ENCODE measurements at places on chromosomes 1 and 21. TPM values are rescaled to one million over a fixed set of nuclear protein-coding genes. Genes with fewer than 3 reads are reported as not detected.

LCE2C gene
- not detected for total RNA-seq

KCNC4 gene
- total RNA-seq, result 4.2 TPM

TIE1 gene
- 23.6 TPM for total RNA-seq

EFNA1 gene
- 41.4 TPM for total RNA-seq

PIGC gene
- total RNA-seq, result 15.8 TPM

ARHGEF10L gene
- 49.3 TPM for total RNA-seq

CD52 gene
- total RNA-seq, result 5.8 TPM

KRTAP11-1 gene
- total RNA-seq, result not detected

SFN gene
- 0.51 TPM for total RNA-seq

TFF2 gene
- total RNA-seq, result not detected

ECM1 gene
- total RNA-seq, result 28.6 TPM

PGLYRP4 gene
- not detected for total RNA-seq

TAL1 gene
- total RNA-seq, result 3.1 TPM

ZFYVE9 gene
- 15.8 TPM for total RNA-seq

TMCC2 gene
- total RNA-seq, result 11.9 TPM

CCDC24 gene
- 2.0 TPM for total RNA-seq

ZC3H11A gene
- total RNA-seq, result 56.0 TPM

GRCh38 chr1:24036088-24036487 lies 56.0 kb upstream of the SRSF10 start:
- H3K36me3 ChIP-seq, result no peaks in the 10 kb centered on the region
- H3K4me1 ChIP-seq, result no peaks in the 10 kb centered on the region
- H3K4me3 ChIP-seq, result no peak overlapping the region
- H3K27me3 ChIP-seq, result no peaks in the 10 kb centered on the region
- no peak overlapping the region for H3K27ac ChIP-seq
- no peak for DNase-seq

- no peaks in the 10 kb centered on the region for H3K4me1 ChIP-seq
- H3K36me3 ChIP-seq, result no peaks in the 10 kb centered on the region
- no peak overlapping the region for H3K27ac ChIP-seq
- no peak for DNase-seq
These were observed 9.6 kb downstream of the GSTM2 start for GRCh38 chr1:109677459-109677858.

DNA sequence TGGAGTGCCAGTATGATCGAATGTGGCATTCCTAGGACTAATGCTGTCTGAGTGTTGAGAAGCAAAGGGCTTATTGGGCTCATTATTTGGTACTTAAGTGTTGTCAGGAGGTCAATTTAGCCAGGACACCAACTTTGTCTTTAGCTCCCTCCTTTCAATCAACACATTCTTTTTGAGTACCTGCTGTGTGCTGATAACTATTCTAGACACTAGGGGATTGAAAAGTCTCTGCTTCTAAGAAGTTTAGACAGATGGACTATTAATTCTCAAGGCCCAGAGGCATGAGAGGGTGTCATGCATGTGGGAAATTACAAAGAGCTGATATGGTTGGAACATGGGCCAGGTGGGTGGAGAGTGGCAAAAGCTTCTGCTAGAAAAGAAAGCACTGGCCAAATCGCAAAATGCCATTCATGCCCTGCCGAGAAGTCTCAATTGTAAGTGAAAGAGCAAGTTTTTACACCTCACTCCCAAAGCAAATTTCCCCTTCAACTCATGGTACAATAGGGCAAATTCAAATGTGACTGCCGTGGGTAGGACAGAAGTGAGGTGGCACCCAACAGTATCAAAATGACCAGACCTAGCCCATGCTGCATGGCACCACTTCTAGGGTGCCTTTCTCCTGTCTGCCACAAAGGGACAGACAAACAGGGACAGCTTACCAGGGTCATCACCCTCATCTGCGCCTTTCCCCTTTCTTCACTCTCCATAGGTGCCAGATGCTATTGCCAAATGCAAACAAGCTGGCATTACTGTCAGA lies 53.6 kb upstream of the LAX1 start:
- no peak overlapping the region for H3K27ac ChIP-seq
- no peak for DNase-seq
- H3K36me3 ChIP-seq, result peaks cover 81% of the 10 kb centered on the region
- H3K27me3 ChIP-seq, result no peaks in the 10 kb centered on the region
- no peaks in the 10 kb centered on the region for H3K4me1 ChIP-seq

DNA sequence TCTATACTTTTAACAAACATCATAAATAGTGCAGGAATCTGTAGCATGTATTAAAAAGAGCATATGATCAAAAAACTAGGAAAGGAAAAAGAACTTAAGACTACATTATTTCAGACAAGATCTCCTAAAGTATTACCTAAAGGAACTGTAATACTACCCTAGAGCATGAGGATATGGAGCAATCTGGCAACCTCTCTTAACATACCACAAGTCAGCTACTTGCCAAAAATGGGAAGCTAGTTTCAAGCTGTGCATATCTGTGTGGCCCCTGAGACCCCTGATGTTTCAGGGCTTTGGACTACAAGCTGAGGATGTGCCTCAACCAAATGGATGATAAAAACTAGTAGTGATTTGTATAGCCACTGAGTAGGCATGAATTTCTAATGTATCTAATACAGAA lies 525.6 kb downstream of the PTBP2 start:
- H3K4me3 ChIP-seq, result no peak overlapping the region
- no peak overlapping the region for H3K27ac ChIP-seq
- H3K27me3 ChIP-seq, result no peaks in the 10 kb centered on the region
- no peak for DNase-seq

GRCh38 chr1:58650141-58650540 lies 49.7 kb downstream of the MYSM1 start:
- H3K4me3 ChIP-seq, result no peak overlapping the region
- no peaks in the 10 kb centered on the region for H3K4me1 ChIP-seq
- H3K36me3 ChIP-seq, result no peaks in the 10 kb centered on the region

- DNase-seq, result no peak
- no peaks in the 10 kb centered on the region for H3K4me1 ChIP-seq
- H3K27ac ChIP-seq, result no peak overlapping the region
- no peaks in the 10 kb centered on the region for H3K27me3 ChIP-seq
- no peak overlapping the region for H3K4me3 ChIP-seq
- no peaks in the 10 kb centered on the region for H3K36me3 ChIP-seq
These were observed 10.8 kb downstream of the INAVA start for GRCh38 chr1:200905411-200906052.

DNA sequence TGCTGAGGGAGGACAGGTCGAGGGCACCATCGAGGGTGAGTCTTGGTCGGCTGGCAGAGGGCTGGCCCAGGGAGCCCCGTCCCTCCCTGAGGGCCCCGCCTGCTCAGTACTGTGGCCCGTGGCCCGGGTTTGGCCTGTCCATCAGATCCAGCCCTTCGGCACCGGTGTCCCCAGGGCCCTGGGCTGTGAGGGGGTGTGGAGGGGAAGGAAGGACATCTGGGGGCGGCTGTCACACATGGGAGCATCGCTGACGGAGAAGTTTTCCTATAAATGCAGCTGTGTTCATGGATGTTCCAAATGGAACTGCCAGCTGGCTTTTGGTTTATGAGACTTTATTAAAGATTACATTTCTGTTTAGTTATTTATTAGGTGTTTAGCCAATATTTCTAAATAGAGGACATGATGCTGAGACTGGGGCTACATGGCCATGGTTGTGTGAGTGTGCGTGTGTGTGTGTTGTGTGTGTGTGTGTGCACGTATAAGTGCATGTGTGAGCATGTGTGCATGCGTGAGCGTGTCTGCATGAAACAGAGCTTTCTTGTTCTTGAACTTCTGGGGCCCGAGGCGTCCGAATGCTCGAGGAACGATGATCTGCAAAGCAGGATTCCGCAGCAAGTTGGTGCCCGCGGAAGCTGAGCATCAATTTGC lies 54.3 kb downstream of the SLX9 start:
- no peak overlapping the region for H3K27ac ChIP-seq
- no peaks in the 10 kb centered on the region for H3K4me1 ChIP-seq
- H3K27me3 ChIP-seq, result no peaks in the 10 kb centered on the region
- no peaks in the 10 kb centered on the region for H3K36me3 ChIP-seq
- no peak for DNase-seq

DNA sequence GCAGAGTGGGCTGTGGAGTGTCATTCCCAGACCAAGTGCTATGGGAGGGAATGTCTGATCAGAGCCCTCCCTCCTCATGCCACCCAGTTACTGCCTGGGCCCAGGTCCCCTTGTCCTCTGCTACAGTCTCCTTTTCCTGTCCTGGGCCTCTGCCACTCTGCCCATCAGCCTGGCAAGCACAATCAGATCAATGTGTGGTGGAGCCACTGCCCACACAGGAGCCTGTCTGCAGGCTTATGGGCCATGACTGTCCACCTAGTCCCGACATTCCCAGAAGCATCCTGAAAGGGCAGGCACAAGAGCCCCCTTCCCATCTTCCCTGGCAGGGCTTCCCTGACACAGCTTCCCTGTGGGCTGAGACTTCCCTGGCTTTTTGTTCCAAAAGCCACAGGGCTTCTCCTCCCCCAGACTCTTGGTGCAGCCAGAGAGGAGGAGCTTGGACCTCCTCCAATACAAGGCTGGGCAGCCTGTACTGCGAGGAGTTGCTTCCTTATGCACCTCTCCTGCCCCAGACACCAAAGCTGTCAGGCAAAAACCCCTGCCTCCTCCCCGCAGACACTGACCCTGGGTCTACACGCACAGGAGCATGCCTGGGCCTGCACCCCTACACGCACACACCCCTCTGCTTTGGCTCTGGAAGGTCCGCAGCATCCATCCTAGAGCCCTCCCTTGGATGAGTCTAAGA lies 29.2 kb upstream of the CNTN2 start:
- no peak overlapping the region for H3K27ac ChIP-seq
- H3K27me3 ChIP-seq, result no peaks in the 10 kb centered on the region
- H3K4me3 ChIP-seq, result no peak overlapping the region

GRCh38 chr21:16154951-16155635 lies 425.3 kb downstream of the USP25 start:
- H3K36me3 ChIP-seq, result no peaks in the 10 kb centered on the region
- H3K27me3 ChIP-seq, result no peaks in the 10 kb centered on the region
- H3K4me1 ChIP-seq, result no peaks in the 10 kb centered on the region
- no peak overlapping the region for H3K4me3 ChIP-seq
- no peak for DNase-seq

GRCh38 chr1:115450501-115451040 lies 112.5 kb upstream of the NGF start:
- H3K36me3 ChIP-seq, result no peaks in the 10 kb centered on the region
- H3K27ac ChIP-seq, result no peak overlapping the region
- no peak overlapping the region for H3K4me3 ChIP-seq
- H3K27me3 ChIP-seq, result no peaks in the 10 kb centered on the region

DNA sequence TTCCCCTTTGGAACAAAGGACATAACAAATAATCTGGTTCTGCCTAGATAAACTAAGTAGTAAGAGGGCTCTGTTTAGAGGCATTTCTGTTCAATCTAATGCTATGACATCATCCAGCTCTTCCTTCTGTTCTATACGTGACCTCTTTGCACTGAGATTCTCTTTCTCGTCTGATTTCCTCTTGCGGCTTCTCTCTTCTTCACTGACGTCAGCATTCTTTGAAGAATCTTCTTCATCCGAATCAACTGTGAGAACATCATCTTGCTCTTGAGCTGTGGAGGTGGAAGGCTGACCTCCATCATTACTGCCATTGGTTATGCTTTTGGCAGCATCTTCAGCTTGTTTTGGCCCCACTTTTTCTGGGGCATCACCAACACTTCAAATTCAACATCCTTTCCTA lies 130.4 kb downstream of the HS2ST1 start:
- DNase-seq, result no peak
- no peak overlapping the region for H3K4me3 ChIP-seq
- H3K27ac ChIP-seq, result no peak overlapping the region
- H3K27me3 ChIP-seq, result no peaks in the 10 kb centered on the region

DNA sequence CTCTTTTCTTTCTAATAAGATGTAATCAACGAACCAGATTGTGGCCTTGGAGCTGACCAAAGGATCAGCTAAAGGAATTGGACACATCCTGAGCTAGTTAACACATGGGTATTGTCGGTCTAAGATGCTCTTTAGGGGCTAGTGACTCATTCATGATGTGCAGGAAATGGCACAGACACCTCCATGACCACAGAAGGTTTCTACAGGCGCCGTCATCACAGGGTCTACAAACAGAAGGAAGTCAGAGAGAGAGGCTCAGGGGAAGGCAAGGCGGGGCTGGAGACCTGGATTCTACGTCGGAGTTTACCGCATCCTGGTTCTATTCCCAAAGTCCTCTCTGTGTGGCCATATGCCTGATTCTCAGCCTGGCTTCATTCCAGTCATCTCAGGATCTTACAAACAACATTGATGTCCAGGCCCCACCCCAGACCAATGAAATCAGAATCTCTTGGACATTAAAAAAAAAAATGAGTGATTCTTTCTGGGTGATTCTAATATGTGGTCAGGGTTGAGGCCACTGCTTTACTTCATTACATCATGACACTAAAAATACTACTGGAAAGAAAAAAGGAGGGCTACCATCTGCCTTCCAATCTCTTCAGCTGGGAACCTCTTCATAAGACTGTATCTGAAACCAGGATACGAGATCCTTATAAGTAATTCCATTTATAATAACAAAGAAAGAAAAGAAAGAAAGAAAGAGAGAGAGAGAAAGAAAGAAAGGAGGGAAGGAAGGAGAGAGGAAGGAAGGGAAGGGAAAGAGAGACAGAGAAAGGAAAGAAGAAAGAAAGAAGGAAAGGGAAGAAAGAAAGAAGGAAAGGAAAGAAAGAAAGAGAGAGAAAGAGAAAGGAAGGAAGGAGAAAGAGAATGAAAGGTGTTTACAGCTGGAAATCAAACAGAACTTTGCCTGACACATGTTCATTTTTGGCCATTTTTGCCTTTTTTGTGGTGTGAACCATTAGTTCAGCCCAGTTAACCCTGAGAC lies 11.6 kb upstream of the KCNJ15 start:
- no peak overlapping the region for H3K27ac ChIP-seq
- H3K4me3 ChIP-seq, result no peak overlapping the region
- no peaks in the 10 kb centered on the region for H3K36me3 ChIP-seq
- DNase-seq, result no peak
- no peaks in the 10 kb centered on the region for H3K27me3 ChIP-seq

- peak overlapping the region; percentile 37 for H3K4me3 ChIP-seq
- no peaks in the 10 kb centered on the region for H3K4me1 ChIP-seq
- no peak for DNase-seq
- no peaks in the 10 kb centered on the region for H3K36me3 ChIP-seq
- H3K27me3 ChIP-seq, result no peaks in the 10 kb centered on the region
These were observed 102.3 kb downstream of the NFIA start for GRCh38 chr1:61184714-61185106.

GRCh38 chr1:241253471-241253870 lies 103.5 kb downstream of the RGS7 start:
- no peaks in the 10 kb centered on the region for H3K27me3 ChIP-seq
- H3K4me3 ChIP-seq, result no peak overlapping the region
- H3K27ac ChIP-seq, result no peak overlapping the region
- no peaks in the 10 kb centered on the region for H3K36me3 ChIP-seq
- no peak for DNase-seq

GRCh38 chr1:191615101-191615821 lies 543.0 kb upstream of the RGS18 start:
- H3K27ac ChIP-seq, result no peak overlapping the region
- no peaks in the 10 kb centered on the region for H3K36me3 ChIP-seq
- H3K4me3 ChIP-seq, result no peak overlapping the region
- no peaks in the 10 kb centered on the region for H3K27me3 ChIP-seq
- no peak for DNase-seq
- H3K4me1 ChIP-seq, result no peaks in the 10 kb centered on the region
